EH (cell line): ENCODE measurements at places on chromosomes 1 and 21.

DNA sequence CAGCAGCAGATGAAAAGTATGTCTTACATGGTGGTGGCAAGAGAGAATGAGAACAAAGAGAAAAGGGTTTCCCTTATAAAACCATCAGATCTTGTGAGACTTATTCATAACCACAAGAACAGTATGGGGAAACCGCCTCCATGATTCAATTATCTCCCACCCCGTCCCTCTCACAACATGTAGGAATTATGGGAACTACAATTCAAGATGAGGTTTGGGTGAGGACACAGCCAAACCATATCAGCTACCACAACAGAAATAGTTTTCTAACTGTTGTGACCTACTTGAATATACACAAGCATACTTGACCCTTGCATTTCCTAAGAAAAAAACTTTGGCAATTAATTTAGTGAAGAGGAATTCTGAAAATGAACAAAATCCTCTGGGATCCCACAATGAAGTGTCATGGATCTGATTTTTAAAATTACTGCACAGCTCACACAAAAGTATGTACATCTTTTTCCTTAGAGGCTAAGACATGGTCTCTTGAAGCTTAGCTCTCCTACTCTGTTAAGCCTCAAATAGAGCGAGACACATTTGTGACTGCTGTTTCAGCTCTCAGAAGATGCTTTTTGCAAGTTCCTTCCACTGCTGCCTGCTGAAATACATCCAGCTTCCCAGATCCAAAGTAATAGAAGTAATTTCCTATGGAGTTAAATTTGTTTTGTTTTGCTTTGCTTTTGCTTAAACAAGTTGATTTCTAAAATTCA, 265.8 kb downstream of the DPYD start:
- DNase-seq, result peak; percentile 71

- DNase-seq, result no peak
Observed at GRCh38 chr1:246332078-246332477, 175.0 kb downstream of the SMYD3 start.

- DNase-seq, result no peak
Observed at GRCh38 chr21:42216726-42217572, 2.0 kb upstream of the ABCG1 start.

GRCh38 chr1:77415579-77415978, 133.8 kb downstream of the AK5 start:
- DNase-seq, result no peak

DNA sequence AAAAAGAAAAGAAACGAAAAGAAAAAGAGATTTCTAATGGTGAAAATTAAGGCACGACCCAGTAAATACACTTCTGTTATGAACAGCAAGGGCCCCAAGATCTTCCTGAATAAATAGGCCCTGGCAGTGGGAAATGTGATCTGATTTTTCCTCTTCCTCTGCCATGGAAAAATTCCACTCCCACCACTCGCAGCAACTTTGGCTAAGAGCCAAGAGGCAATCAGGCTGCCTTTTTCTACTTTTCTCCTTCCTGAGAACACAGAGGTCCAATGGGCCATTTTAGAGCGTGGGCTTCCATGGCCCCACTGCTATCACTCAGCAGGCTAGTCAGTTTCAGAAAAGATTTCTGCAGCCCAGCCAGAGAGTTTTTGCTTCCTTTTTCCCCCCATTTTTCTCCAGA, 33.7 kb upstream of the AK4 start:
- no peak for DNase-seq

DNA sequence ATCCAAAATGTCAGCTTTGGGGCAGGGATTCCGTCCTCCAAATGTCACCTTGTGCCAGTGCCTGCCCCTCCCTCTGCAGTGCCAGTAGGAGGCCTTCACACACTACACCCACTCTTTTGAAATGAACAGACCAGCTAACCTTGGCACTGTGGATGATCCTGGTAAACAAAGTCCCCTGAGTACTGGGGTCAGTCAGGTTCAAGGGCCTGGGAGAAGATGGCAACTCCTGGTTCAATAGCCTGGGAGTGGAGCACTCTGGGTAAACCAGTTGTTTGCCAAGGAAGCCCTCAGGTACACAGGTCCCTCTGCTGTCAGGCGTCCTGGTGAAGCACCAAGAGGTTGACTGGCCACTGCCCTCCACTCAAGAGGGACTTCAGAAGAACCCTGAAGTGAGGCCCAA, 30.4 kb downstream of the RIPK4 start:
- DNase-seq, result no peak

DNA sequence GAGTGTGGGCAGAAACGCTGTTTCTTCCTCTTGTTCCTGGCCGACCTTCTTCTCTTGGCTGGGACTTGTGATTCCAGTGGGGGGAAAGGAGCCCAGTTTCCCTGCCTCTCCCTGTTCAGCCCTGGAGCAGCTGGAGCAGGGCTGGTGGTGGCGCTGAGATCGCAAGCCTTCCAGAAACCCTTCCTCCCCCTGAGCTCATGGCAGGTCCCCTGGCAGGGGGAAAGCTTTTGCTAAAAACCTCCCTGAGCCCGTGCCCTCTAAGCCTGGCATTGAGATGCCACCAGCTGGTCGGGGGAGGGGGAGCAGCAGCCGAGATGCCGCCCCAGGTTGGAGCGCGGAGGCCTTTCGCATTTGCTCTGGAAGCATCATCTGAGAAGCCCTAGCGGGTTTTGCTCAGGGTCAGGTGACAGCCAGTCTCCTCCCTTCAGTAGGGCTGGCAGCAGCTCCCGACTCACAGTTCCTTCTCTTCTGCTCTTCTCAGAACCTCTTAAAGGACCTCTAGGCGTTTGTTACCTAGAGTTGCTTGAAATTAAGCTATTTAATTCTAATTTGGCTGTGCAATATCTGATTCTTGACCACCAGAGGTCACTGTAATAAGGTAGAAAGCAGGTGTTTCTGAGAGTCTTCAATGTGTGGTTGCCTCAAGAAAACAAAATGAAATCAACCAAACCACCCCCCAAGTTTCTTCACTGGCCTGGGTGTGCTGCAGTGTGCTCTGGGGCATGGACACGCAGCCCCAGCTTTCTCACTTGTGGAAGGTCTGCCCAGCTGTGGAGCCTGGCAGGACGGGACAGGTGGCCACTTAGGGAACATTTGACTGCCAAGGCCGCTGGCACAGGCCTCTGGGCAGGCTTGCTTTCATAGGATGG, 257.3 kb downstream of the CAMTA1 start:
- peak; percentile 35 for DNase-seq

- peak; percentile 51 for DNase-seq
Observed at GRCh38 chr1:40383488-40384412, 10.2 kb downstream of the SMAP2 start.

- peak; percentile 69 for DNase-seq
Observed at GRCh38 chr21:26715878-26716506, 129.2 kb downstream of the ADAMTS1 start.

- DNase-seq, result peak; percentile 33
Observed at GRCh38 chr1:108712606-108713150, at the start of gene FNDC7. FNDC7 (plus strand) TSS chr1:108712908; CDS start chr1:108712934, 26 bp downstream.

GRCh38 chr1:29542548-29542947, 306.2 kb downstream of the PTPRU start:
- no peak for DNase-seq

DNA sequence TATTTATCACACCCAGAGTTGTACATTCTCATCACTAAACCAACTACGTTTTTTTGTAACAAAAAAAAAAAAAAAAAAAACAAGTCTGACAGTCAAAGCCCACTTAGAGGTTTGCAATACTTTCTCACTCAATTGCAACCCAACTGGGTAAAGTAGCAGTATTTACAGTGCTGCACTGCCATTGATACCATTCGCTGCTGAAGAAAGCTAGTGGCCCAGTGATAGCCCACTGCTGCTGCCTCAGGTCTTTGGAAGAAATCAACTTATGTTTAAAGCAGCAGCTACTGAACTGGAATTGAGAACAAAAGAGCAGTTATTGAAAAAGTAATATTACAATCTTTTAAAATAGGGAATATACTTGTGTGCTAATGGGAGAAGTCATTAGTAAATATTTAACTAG, 2.7 kb downstream of the HNRNPU start:
- DNase-seq, result peak; percentile 24

- DNase-seq, result no peak
Observed at GRCh38 chr1:75134647-75135572, 722 bp downstream of the LHX8 start.

DNA sequence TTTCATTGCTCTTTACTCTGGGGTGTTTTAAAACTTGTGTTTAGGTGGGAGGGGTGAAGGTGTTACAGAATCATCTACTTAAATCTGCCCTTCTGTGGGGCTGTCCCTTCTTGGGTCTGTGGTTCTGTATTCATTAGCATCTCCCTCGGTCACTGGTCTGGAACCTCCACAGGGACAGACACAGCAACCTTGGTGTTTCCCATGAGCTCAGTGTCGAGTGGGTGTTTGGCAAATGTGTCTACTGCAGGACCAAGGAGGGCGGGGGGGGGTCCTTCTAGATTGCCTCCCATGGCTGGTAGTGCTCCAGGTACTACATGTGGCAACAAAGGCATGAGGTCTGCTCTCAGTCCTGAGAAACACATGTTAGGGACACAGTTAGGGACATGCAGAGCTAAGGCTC, 273.4 kb downstream of the PCP4 start:
- DNase-seq, result no peak

DNA sequence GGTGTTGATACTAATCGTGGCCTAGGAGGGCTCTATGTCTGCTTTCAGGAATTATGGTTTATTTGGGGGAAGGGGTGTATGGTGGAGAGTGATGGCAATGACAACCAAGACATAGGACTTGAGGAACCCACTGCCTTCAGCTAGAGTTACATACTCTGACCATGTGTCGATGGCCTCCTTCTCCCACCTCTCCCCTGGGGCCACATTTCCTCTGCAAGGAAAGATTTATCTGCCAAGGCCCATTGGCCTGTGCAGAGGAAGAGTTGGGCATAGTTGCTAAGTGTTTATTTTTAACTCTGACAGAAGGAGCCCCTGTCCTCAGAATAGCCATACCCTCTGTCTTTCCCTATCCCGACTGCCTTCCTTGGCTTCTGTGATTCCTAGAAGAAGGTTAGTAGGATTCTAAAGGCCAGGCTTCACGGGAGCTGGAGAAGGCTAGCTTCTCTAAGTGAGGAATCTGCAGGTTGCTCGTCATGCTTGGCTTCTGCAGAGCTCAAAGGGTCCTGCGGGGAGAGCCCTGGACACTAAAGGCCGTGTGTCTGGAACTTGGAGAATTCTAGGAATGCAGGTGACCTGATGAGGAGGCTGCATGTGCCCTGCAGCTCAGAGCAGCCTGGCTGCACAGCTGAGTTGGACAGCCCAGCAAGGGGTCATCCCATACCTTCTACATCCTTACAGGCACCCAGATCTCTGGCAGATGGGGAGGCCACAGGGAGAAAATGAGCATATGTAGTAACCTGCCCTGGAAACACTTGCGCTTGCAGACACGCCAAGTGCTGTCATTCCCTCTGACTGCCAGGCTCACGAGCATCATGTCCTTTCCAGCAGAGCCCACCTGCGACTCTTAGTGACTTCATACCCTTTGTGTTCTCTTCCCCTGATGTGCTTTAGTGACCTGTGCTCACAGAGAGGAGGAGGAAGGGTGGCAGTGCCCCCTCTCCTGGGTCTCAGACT, 9.7 kb downstream of the MAPKAPK2 start:
- no peak for DNase-seq

- DNase-seq, result peak; percentile 58
Observed at GRCh38 chr1:1123581-1124507, 8.0 kb upstream of the C1orf159 start.

DNA sequence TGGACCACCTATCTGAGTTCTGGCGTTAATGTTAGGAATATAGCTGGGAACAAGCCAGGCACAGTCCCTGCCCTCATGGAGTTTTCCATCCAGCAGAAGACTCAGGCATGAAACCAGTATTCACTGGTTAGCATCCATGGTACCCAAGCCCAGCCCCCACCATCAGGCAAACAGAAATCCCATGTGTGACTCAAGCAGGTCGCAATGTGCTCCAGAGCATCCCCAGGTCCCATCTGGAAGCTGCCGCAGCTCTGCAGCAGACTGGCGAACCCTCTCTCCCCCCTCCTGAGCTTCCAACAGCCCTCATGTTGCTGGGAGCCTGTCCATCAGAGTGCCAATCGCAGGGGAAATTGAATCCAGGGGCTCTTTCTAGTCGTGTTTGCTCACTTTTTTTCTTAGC, 174.2 kb downstream of the RRAGC start:
- no peak for DNase-seq

DNA sequence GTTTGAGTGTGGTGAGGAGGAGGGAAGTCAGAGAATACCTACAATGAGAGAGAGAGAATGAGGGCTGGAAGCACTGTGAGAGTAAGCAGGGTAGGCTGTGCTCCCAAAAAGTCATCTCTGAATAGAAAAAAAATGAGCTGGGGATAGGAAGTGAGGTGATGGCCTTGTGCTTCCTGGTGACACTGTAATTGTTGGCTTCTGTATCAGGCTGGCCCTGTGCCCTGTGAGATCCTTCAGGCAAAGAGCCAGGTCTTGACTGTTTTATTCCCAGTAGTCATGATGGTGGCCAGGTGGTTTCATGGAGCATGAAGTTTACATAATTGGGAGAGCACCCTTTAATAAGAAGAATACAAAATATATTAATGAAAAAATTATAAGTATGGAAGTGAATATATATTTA, 20.4 kb upstream of the SPATA6 start:
- DNase-seq, result no peak

- no peak for DNase-seq
Observed at GRCh38 chr21:41302976-41303375, 13.6 kb upstream of the FAM3B start.

DNA sequence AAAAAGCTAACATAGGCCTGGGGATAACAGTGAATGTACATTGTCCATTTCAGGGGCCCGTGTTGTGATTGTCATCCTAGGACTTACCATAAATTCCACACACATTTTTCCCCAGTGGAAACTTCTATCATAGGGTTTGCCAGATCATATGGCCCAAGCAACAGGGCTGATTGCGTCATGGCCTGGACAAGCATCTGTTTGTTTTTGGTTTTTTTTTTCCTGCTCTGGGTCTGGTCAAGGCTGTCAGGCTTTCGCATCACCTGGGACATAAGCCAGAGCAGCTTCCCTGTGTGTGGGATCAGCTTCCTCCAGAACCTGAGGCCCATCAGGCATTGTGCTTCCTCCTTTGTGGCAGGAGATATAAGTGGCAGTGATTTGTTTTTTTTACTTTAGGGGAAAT, 598.5 kb upstream of the USP24 start:
- DNase-seq, result peak; percentile 75

DNA sequence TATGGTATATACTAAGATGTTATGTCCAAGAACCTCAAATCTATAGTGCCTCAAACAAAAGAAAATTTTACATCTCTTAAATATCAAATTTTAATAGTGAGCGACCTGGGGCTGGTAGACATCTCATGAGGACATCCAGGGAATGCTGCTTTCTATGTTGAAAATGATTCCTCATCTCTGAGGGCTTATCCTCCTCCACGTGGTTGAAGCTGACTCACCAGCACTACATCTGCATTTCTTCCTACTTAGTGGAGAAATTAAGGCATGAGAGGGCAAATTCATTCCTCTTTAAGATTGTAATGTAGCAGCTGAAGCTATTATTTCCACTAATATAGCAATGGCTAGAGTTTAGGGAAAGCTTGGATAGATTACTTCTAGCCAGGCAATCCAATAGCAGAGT, 529.5 kb downstream of the COL11A1 start:
- peak; percentile 58 for DNase-seq

- DNase-seq, result no peak
Observed at GRCh38 chr1:26831546-26832248, 5.2 kb downstream of the ZDHHC18 start.
